ENCODE measurements at places on chromosomes 5 and 9.
A peak's percentile ranks its signal among the peaks of the same experiment; 100 is the strongest.

GRCh38 chr5:32707418-32707997, 3.6 kb upstream of the NPR3 start:
- no peak for DNase-seq

GRCh38 chr5:63555874-63556273, 406.4 kb downstream of the HTR1A start:
- DNase-seq: peak; percentile 55

DNA sequence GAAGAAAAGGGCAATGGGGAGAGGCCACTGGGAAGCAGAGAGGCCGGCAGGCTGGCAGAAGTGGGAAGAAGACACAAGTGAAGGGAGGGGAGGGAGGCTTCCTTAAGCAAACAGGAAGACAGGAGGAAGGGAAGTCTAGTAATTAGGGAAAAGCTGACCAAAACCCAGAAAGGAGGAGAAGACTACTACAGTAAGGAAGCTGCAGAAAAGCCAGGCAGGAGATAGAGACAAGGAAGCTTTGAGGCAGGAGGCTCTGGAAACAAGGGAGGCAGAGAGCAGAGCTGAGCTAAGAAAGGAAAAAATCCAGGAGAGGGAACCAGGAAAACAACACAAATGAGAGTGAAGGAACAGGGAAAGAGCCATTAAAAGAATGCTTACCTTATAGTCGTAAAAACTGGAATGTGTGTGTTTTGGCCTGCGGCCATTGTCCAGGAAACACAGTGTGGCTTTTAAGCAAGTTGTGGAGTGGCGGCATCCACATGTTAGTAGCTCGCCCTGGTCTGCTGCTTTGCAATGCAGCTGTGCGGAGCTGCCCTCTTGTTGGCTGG, 317.1 kb upstream of the CLINT1 start:
- no peak for DNase-seq

GRCh38 chr9:6502399-6502798, 89.4 kb downstream of the UHRF2 start:
- no peak for DNase-seq

Data from MG63 (cell line).